ENCODE measurements at places on chromosomes 6 and 20.

GRCh38 chr6:149987602-149988107, 23.9 kb downstream of the ULBP1 start:
- no peak for DNase-seq

DNA sequence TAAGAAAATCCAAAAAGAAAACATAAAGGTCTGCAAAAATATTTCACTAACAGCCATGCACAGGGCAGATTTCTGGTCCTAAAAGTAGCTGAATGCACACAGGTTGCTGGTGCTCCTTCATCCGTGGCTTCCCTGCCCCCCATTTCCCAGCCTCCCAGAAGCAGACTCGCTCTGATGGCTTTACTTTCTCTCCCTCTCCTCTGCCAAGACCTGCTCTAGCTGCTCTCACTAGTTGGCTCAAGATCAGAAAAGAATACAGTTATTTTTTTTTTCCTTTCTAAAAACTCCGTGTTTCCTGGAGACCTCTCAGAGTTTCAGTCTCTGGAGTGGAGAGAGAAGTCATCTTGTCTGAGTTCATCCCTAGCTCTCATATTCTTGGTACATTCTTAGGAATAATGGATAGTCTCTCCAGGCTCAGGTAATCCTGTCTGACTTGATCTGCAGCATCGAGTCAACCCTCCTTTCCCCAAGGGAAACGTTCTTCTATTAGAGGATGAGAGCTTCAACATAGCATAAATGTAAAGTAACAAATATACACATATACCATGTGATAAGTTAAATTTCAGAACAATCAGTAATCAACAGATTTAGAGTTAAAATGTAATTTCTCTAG, 214.2 kb downstream of the TBC1D7 start:
- no peak for DNase-seq

DNA sequence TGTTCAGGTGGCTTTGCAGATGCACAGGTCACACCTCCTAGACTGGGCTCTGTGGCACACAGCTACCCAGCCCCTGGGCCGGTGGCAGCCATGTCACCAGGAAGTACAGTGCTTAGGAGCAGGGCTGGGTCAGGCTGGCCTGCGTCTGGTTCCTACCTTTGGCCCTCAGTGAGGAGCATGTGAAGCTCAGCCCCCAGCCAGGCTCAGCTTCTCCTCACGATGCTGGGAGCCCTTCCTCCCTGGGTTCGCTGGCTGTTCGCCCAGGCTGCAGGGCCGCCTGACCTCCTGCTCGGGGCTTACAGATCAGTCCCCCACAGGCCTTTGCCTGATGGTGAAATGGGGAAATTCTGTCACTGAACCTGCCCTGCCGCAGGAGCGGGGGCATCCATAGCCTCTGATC, 23.1 kb downstream of the SPATA2 start:
- DNase-seq, result no peak

GRCh38 chr6:127146932-127147331, 28.5 kb downstream of the RSPO3 start:
- DNase-seq, result no peak

GRCh38 chr6:11727998-11728961, 50.3 kb downstream of the ADTRP start:
- DNase-seq, result no peak

- DNase-seq, result no peak
These were observed 117.8 kb upstream of the NXT1 start for GRCh38 chr20:23232679-23233308.

DNA sequence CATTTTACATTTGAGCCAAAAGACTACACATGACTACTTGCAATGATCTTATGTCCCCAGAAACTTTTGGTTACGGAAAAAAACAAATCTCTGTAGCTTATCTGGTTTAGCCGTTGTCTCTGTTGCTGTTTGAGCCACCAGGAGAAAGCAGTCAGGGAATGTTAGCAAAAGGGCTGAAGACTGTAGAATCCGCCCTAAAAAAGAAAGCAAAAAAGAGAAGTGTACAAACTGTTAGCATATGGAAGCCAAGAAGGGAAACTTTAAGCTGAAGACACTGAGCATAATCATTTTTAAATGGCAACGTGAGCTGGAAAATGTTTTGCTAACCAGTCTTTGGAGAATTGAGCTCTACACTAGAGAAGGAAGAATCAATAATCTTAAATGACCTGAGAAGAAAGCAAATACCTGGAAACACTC, 69.9 kb upstream of the MYLIP start:
- no peak for DNase-seq

GRCh38 chr6:37047346-37047688, 41.9 kb downstream of the FGD2 start:
- no peak for DNase-seq

DNA sequence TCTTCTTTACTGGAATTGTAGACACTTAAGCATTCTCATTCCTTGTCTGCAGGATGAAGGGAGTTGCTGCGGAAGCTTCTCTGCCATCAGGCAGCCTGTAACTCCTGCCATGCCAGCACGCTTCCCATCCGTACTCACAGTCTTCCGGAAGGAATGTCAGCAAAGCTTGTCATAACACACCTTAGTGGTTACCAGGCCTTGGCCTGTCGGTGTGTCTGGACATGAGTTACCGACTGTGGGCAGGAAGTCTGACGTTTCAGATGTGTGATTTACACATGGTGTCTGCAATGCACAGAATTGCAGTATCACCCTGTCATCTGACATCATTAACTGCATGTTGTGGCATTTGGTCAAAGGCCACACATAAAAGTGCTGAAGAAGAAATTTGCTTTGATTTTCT, 102.2 kb downstream of the SLC24A3 start:
- no peak for DNase-seq

DNA sequence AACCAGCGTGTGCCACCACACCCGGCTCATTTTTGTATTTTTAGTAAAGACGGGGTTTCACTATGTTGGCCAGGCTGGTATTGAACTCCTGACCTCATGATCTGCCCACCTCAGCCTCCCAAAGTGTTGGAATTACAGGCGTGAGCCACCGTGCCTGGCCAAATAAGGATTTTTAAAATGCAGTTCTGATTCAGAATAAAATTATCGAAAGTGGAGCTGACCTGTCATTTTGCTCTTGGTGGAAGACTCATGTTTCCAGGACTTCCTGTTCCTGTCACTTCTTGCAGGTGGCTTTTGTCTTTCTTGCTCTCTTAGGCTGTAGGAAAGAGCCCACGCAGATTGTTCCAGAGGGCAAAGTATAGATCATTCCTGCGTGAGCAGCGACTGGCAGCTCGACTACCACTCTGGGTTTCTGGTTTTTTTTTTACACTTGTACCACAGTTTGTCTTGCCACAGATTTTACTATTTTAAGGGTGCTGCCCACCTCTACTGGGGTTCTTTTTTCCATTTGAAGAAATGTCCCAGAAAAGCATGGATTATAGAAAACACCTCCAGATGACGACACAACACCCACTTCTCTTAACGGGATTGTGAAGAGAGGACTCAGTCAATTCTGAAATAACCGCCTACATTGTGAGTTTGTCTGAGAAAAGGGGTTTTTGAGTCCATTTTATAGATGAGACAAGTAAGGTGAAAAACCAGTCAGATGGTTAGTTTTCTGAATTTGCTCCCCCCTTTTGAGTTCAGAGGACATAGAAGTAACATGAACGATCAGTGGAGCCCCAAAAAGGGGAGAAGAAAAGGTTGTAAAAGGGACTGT, 7.5 kb downstream of the JARID2 start:
- DNase-seq, result no peak

GRCh38 chr6:30926644-30927043, 5.3 kb downstream of the SFTA2 start:
- DNase-seq, result no peak

DNA sequence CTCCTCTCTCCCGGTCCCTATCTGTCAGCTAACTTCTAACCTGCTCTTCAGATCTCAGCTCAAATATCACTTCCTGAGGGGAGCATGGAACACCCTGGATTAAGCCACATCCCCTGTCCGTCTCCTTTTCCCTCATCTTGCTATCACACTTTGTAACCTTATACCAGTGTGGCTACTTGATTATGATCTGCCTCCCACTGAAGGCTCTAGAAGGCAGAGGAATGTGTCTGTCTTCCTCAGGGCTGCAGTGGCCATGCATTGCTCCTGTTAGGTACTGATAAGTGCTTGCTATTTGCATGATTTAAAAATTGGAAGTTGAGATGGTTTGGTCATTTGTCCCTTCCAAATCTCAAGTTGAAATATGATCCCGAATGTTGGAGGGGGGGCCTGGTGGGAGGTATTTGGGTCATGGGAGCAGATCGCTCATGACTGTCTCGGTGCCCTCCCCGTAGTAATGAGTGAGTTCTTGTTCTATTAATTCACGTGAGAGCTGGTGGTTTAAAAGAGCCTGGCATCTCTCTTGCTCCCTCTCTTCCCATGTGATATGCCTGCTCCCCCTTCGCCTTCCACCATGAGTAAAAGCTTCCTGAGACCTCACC, 71.4 kb downstream of the PLCB4 start:
- DNase-seq, result no peak

DNA sequence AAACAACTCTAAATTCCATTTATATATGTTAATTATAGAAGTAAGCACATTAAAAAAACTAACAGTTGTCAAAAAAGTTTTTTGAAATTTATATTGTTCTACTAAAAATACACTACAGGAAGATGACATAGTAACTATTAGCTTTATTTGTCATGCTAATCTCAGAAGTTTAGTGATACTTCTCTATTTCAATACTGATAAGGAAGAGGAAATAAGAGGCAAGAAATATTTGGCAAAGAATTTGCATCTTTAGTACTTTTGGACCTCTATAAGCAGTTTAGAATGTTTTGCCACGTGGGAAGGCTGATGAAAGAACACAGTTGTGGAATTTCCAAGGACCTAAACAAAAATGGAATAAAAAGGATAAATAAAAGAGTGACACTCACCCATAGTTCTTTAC, 12.6 kb downstream of the IFNGR1 start:
- DNase-seq, result no peak

DNA sequence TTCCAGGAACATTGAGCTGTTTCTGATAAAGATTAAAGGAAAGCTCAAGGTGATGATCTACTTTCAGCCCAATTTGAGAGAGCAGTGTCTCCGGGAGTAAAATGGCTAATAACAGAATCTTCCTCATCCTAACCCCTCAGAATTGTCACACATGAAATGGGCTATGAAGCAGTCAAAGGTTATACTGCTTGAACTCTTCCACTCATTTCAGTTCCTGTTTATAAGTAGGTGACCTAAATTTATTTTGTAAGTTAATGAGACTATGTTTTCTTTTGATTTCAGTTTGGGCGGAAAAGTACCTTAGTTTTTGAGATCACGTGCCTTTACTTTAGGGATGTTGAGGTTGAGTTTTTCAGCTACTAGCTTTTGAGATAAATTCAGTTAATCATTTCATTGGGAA, 47.2 kb downstream of the QKI start:
- no peak for DNase-seq

GRCh38 chr6:137315081-137315480, 95.9 kb upstream of the IFNGR1 start:
- no peak for DNase-seq

DNA sequence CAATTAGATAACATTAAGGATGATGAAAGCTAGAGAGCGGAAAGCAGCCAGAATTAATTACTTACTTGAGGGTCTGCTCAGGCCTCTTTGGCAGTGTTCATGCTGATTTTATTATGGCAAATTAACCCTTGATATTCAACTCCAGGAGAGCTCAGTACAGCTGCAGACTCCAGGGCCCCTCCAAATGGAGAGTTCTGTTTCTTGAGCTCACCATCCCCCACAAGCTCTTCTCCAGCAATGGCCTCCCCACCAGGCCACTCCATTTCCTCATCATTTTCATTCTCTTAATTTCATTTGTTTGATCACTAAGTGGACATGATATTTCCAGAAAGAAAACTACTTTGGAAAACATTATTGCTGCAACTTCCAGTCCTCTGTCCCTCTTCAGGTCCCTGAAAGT, 513.3 kb upstream of the NOX3 start:
- no peak for DNase-seq

- DNase-seq, result no peak
These were observed 39.2 kb upstream of the SPACA1 start for GRCh38 chr6:88008411-88008810.

GRCh38 chr6:23790756-23791155, 335.3 kb upstream of the NRSN1 start:
- DNase-seq, result no peak

DNA sequence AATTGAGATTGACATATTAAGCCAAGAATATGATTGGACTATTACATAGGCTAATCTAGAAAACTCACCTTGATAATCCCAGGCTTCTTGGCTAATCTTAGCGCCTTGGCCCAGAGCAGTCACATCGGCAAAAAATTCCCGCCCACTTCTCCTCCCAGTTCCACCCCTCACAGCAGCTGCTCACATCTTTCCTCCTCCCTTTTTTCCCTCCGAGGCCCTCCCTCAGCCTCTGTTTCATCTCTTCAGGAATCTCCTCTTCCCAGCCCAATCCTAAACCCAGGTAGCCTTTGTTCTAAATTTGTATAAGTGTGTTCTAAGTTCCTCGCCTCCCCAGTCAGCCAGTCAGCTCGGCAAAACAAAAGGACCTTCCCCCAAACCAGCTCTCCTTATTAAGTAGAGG, 184.3 kb downstream of the PRKN start:
- no peak for DNase-seq

- no peak for DNase-seq
These were observed 149.9 kb upstream of the PTPN1 start for GRCh38 chr20:50360218-50360672.

- no peak for DNase-seq
These were observed 70.1 kb downstream of the HECA start for GRCh38 chr6:139204978-139205377.

DNA sequence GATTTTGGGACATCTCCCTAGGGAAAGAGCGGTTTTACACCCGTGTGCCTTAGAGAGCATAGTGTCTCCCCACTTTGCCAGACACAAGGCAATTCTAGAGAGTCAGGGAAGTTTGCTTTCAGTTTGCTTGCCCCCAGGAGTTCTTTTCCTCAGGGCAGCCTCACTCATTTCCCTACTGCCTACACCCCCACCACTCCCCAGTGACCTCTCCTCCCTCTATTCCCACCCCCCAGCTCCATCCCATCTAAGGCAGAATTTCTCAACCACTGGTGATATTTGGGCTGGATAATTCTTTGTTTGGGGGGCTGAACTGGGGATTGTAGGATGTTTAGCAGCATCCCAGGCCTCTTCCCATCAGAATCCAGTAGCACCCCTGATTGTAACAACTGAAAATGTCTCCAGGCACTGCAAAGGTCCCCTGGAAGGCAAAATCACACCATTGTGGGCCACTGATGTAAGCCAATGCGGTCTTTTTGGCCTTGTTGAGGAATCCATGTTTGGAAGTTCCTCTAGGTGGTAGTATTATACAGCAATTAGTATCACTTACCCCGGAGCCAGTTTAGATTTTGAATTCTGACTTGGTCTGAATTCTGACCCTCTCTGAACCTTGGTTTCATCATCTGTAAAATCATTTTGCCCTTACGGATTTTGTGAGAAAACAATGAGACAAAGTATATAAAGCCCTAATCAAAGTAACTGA, 1.3 kb downstream of the EPPIN start:
- DNase-seq, result no peak

- no peak for DNase-seq
These were observed 235.6 kb downstream of the OGFRL1 start for GRCh38 chr6:71524201-71524600.
